ENCODE measurements at places on chromosomes 2 and 18.

DNA sequence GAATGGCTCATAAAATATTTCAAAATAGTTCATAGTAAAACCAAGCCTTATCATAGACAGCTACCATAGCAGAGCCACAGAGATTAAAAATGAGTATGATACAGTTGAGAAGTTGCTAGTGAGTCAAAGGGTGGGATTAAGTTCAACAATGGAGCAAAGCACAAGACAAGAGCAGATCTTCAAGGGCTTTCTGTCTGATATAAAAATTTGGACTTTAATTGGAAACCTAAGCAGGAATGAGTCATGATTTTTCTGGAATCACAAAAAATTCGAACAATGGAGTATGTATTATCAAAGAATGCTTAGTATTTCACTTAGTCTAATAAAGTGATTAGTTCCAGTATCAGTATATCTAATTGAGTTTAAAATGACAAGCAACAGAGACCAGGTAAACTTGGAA, 487.3 kb upstream of the NETO1 start:
- DNase-seq, result no peak

- no peak for DNase-seq
Measured at GRCh38 chr2:150358468-150358807, 129.0 kb downstream of the RND3 start.

DNA sequence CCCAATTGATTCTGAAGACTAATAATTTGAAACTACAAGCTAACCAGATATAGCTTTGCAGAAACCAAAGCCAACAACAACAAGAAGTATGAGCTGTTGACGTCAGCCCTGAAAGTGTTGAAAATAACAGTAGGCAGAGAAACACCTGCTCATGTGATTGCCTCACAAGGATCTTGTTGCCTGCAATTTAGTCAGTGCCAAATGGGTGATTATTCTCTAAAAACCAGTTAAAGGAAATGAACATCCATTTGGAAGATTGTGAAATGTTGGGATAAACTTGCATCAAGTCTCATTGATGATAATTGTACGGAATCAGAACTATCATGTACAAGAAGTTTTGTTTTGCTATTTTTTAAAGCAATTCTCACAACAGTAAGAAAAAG, 2.8 kb downstream of the CYTIP start:
- peak; percentile 74 for DNase-seq

DNA sequence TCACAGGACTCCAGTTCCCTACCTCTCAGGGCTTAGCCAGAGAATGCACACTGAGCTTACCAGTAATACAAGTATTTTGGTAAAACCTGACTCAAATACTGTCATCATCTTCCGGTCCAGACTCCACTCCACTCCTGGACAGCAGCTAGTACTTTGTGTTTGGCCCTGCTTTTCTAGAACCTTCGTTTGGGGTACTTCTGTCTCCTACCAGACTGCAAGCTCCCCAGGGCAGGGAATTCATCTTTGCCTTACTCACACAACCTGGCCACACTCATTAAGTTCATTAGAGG, 108.9 kb upstream of the CDC42EP3 start:
- no peak for DNase-seq

GRCh38 chr2:96205888-96206287, 2.7 kb downstream of the STARD7 start:
- no peak for DNase-seq

DNA sequence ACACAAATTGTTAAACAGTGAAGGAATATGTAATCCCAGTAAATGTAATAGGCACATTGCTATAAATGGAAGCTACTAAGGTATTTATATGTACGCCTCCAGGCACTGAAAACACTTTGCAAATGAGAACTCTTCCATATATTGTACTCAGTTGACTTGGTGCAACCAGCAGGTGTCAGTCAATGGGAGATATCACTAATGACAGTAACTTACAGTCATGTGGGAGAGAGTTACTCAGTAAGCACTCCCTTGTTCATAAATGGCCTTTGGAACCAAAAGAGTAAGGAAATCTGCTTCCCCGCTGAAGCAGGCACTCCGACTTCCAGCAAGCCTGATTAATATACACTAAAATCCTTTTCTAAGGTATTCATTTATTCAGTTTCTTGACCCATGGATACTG, 5.9 kb downstream of the MDH1 start:
- no peak for DNase-seq

GRCh38 chr2:216431531-216431856, 19.2 kb downstream of the SMARCAL1 start:
- DNase-seq, result peak; percentile 38

- peak; percentile 4 for DNase-seq
Measured at GRCh38 chr18:44458777-44459176, 221.9 kb upstream of the SETBP1 start.

- DNase-seq, result no peak
Measured at GRCh38 chr2:212683346-212684097, 144.9 kb upstream of the ERBB4 start.

- no peak for DNase-seq
Measured at GRCh38 chr2:232310696-232311095, 67.9 kb upstream of the ALPP start.

DNA sequence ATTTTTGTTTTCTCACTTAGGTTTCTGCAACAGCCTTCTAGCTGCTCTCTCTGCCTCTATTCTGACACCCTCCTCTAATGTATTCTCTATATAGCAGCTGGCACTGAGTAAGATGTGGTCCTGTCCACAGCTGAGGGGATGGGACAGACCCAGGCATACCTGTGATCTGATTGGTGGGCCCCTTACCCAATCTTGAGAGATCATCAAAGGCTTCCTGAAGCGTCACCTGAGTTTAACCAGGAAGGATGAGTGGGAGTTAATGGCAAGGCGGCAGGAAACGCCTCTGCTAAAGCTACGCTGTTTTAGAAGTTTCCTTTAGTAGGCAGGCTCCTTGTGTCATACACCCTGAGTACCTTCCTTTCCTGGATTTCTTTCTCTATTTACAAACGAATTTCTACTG, 5.7 kb upstream of the TET3 start:
- DNase-seq, result peak; percentile 80

DNA sequence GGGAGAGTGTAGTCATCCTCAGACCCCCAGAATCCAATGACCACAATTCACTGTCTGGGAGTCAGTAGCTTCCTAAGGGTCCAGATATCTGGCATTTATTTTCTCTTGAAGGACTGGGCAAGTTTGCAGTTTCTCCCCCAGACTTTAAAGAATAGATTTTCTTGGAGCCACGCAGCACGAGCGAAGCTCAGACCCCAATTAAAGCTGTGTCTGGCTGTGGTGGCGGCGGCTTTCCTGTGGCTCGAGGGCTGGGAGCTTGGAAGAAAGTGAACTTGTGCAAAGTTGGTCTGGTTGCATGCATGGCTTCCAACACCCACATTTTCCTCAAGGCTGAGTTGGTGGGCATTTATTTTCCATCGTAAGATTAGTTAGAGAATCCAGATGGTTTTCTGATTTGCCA, 105.0 kb downstream of the ACKR3 start:
- DNase-seq, result no peak

DNA sequence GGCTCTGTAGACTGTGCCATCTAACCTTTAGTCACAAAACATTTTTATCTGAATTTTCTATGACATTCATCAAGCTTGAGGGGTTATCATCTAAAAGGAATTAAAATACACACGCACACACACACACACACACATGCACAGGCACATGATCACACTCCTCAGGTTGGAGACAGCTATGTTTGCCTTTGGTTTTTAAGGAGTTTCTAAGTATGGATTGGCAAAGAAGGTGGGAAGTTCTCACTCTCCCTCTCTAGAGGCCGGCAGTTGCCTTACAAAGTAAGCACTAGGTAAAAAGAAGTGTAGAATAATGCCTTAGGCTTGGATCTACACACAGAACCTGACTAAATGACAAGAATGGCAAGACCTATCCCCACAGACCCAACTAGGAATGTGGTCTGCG, 437.1 kb downstream of the ZEB2 start:
- no peak for DNase-seq

DNA sequence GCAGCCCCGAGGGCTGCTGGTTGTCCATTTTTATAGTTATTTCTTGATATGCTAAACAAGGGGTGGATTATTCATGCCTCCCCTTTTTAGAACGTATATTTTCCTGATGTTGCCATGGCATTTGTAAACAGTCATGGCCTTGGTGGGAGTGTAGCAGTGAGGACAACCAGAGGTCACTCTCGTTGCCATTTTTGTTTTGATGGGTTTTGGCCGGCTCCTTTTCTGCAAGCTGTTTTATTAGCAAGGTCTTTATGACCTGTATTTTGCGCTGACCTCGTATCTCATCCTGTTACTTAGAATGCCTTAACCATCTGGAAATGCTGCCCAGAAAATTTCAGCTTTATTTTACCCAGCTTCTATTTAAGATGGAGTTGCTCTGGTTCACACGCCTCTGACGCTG, 825.8 kb upstream of the CDH2 start:
- no peak for DNase-seq

GRCh38 chr18:22171258-22172119, 2.1 kb downstream of the GATA6 start:
- no peak for DNase-seq

- DNase-seq, result no peak
Measured at GRCh38 chr2:98893911-98894321, 42.1 kb downstream of the CRACDL start.

DNA sequence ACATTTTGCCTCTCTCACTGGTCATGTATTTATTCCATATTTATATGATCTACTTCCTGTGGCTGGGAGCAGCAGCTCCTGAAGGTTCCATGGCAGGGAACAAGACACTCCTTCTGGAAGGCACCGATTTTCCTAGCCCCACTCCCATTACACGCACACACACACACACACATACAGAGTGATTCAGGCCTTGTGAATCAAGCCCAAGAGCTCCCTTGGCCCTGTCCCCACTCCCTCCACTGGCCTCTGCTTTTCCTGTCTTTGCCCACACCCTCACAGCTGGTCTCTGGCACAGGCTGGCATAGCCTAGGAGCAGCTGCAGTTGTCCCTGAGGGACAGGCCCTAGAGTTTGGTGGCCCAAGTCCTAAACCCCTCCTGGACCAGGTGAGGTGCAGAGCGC, 201.7 kb downstream of the NAPG start:
- DNase-seq, result no peak

DNA sequence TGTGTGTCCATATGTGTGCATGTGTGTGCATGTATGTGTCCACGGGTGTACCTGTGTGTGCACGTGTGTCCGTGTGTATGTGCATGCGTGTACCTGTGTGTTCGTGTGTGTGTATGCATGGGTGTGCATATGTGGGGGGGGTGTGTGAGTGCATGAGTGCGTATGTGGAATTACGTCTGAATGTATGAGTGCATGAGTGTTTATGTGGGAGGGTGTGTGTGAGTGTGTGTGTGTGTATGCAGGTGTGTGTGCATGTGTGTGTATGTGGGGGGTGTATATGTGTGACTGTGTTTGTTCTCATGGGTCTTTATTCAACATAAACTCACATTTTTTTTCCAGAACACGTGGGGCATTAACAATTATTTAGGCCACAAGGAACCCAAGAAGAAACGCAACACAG, 208.4 kb downstream of the SNTG2 start:
- DNase-seq, result no peak

GRCh38 chr18:5064841-5065370, 132.2 kb downstream of the AKAIN1 start:
- DNase-seq, result no peak

DNA sequence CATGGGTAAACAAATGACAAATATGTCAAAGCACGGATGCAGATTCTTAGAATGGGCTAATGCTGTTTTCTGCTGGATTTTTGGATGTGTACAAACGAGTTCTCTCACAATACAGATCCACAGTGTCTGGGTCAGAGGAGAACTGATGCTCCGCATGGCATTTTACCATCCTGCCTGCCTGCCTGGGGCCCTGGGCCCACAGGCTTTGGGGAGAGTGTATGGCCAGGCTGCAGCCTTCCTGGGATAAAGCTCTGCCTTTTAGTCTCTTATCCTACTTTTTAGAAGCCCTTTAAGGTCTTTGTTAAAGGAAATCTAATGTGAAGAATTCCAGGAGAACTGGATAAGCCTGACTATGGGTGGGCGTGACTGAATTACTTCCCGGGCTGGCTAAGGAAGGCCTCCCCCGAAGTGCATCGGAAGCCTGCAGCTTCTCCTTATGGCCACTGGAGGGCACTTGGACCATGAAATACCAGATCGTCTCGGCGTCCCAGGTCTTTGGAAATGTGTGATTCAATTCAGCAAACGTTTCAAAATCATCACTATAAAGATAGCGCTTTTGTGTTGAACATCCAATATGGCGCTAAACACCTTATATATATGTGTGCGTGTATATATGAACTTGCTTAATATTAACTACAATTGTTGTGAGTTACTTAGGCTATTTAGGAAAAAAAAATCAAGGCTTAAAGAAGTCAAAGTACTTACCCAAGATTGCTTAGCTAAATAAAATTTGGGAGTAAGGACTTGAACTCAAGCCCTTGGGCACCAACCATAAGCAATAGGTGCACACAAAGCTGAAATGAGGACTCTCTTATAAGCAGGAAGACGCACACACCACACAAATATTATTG, 15.2 kb upstream of the DNPEP start:
- DNase-seq, result peak; percentile 72

DNA sequence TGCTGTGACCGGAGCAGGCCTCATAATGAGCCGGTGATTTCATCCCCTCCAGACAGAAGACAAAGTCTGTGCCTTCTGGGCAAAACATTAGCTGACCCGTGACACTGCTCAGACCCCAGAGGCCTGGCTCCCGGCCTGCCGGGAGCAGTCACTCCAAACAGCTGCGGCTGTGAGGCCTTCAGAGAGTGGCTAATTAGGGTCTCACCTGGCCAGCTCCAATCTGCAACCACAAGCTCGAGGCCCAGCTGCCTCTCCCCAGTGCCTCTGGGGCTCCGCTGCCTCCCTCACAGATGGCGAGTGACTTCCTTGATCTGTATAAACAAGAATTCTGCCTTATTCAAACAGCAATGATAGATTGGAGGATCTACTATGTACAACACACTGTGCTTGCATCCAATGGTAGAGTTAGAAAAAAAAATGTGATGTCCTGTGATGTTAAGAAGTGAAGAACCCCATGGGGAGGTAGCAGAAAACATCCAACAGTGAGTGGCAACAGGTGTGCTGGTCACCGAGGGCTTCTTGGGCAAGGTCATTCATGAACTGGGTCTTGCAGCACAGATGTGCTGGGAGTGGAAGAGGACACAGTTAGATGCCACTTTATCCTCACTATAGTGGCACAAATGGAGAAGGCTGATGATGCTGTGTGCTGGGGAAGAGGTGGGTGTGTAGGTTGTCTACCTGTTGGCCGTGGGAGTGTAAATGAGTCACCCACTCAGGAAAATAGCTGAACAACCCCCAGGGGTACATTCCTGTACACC, 98.2 kb upstream of the ASAP2 start:
- DNase-seq, result no peak

- no peak for DNase-seq
Measured at GRCh38 chr2:42248846-42249245, 79.7 kb downstream of the EML4 start.

- no peak for DNase-seq
Measured at GRCh38 chr2:114384441-114384840, 58.0 kb upstream of the DPP10 start.

- no peak for DNase-seq
Measured at GRCh38 chr2:99156891-99157290, 2.1 kb downstream of the LIPT1 start.

GRCh38 chr2:1747065-1747941, 3.0 kb upstream of the PXDN start:
- DNase-seq, result no peak

Measured in activated CD4-positive, alpha-beta T cell treated with anti-CD3 and anti-CD28 coated beads, Interleukin-10, Interleukin-2, amounts not matched to agents 100 ng/mL and 50 ng/mL, durations not matched to agents 16 hours and 8 hours (primary cell).